ENCODE measurements at places on chromosomes 11 and 22. TPM values are rescaled to one million over a fixed set of nuclear protein-coding genes. Genes with fewer than 3 reads are reported as not detected.

GRCh38 chr11:12241401-12241800 lies 131.0 kb downstream of the MICAL2 start:
- no peak for DNase-seq
- H3K27me3 ChIP-seq, result no peaks in the 10 kb centered on the region
- H3K4me3 ChIP-seq, result no peak overlapping the region
- H3K4me1 ChIP-seq, result peaks cover 24% of the 10 kb centered on the region

DNA sequence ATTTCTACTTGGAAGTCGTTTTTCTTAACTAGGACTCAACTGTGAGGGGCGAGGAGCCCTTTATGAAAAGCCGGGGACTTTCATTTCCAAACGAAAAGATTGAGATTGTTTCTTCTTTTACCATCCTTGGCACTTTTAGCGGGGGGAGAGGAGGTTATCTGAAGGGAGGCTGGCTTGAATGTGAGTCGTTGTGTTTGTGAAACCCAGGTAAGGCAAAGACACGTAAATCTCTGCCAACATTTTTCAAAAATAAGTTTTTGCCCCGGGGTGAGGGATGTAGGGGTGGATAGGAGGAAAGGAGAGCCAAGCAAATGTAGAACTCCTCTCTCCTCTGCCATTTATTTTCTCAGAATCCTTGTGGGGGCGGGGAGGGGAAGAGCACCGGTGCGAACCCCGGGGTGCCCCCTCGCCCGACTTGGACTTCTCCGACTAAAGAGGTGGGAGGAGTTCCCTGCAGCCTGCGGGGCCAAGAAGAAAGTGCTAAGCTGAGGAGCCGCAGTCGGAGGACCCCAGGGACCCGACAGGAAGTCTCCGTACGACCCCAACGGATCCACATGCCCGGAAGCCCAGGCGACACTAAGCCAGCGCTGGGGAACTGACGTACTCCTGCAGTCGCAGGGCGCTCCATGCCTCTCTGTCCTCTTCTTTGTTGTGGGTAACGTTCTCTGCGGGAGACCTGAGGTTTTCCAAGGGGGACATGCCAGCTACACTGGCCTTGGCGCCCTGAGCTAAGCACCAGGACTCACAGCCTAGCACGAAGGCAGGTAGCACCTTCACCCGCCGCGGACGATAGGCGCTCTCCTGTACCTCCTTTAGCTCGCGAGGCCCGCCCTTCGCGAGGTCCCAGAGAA lies 2.4 kb upstream of the WT1 start:
- H3K4me1 ChIP-seq, result peaks cover 44% of the 10 kb centered on the region
- H3K4me3 ChIP-seq, result peak overlapping the region; percentile 24
- peaks cover 78% of the 10 kb centered on the region for H3K27me3 ChIP-seq
- H3K36me3 ChIP-seq, result no peaks in the 10 kb centered on the region

GRCh38 chr22:26665813-26666231 lies 8.4 kb downstream of the MIAT start:
- H3K36me3 ChIP-seq, result peaks cover 20% of the 10 kb centered on the region
- no peak for DNase-seq
- H3K27me3 ChIP-seq, result no peaks in the 10 kb centered on the region
- H3K4me1 ChIP-seq, result peaks cover 62% of the 10 kb centered on the region
- H3K4me3 ChIP-seq, result peak overlapping the region; percentile 43

Gene KRTAP5-5
- total RNA-seq, result not detected

GRCh38 chr11:103649401-103649895 lies 387.0 kb upstream of the DDI1 start:
- H3K4me1 ChIP-seq, result no peaks in the 10 kb centered on the region
- H3K27ac ChIP-seq, result no peak overlapping the region
- H3K4me3 ChIP-seq, result no peak overlapping the region
- H3K36me3 ChIP-seq, result no peaks in the 10 kb centered on the region
- H3K27me3 ChIP-seq, result no peaks in the 10 kb centered on the region

DNA sequence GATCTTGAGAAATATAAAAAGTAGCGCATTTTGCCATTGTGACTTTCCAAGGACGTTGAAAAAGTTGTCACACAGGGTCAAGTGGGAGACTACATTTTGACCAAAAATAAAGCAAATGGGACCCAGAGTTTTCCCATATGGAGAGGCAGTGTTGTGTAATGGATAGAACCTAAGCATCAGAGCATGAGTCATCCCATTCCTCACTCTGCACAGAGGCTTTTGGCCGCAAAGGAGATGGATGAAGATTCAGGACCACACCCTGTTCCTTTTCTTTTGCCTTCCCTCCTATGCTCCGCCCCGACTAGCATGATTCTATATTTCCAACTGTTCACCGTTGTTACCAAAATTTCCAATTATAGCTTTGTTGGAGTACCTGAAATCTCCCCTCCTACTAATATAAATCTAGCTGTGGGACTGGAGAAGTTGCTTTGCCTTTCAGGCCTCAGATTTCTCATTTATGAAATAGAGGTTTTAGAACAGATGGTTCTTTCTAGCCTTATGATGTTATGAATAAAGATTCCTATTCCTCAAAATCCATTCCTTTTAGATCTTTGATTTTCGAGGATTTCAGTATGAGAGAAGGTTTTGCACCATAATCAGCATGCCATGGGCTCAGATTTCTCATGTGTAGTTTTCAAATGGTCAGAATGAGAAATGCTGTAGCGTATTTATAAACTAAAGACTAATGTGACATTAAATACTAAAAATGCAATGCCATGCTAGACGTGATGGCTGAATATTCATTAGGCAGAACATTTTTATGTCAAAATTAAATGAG lies 921.9 kb upstream of the TENM4 start:
- H3K27me3 ChIP-seq, result no peaks in the 10 kb centered on the region
- H3K27ac ChIP-seq, result no peak overlapping the region
- no peaks in the 10 kb centered on the region for H3K36me3 ChIP-seq
- H3K4me3 ChIP-seq, result no peak overlapping the region
- no peak for DNase-seq

Gene SYT9
- not detected for total RNA-seq

Gene KDM4D
- 1.4 TPM for total RNA-seq

DNA sequence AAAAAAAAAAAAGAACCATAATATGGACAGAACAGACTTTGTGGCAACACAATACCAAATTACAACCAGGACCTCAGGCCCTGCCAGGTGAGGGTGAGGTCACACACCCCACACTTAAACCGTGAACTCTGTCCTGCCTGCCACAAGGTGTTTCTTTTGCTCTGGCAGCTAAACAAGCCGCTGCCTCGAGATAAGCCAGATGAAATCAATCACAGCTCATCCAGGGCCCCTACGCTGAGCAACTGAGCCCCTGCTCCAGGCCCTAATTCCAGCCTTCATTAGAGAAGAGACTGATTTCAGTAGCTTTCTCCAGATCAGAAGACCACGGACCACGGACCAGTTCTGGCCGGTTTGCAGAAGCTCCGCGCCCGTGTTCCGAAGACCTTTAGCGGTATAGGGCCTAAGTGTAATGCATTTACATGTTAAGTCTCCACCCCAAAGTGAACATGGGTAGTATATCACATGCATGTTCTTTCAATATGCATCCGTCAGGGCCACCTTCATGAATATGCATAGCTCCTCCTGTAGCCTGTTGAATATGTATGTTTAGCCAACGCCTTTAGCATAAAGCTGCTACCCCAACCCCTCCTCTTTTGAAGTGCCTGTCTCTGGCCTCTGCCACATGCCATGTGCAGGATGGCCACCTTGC lies 14.8 kb upstream of the RAC2 start:
- H3K4me1 ChIP-seq, result peaks cover 33% of the 10 kb centered on the region
- no peaks in the 10 kb centered on the region for H3K36me3 ChIP-seq
- no peaks in the 10 kb centered on the region for H3K27me3 ChIP-seq
- DNase-seq, result no peak
- no peak overlapping the region for H3K27ac ChIP-seq
- no peak overlapping the region for H3K4me3 ChIP-seq

Gene NNMT
- total RNA-seq, result not detected

GRCh38 chr11:58830673-58831301 lies 13.7 kb downstream of the GLYATL2 start:
- no peak overlapping the region for H3K27ac ChIP-seq
- no peaks in the 10 kb centered on the region for H3K36me3 ChIP-seq
- no peak overlapping the region for H3K4me3 ChIP-seq
- H3K27me3 ChIP-seq, result peaks cover 9% of the 10 kb centered on the region

DNA sequence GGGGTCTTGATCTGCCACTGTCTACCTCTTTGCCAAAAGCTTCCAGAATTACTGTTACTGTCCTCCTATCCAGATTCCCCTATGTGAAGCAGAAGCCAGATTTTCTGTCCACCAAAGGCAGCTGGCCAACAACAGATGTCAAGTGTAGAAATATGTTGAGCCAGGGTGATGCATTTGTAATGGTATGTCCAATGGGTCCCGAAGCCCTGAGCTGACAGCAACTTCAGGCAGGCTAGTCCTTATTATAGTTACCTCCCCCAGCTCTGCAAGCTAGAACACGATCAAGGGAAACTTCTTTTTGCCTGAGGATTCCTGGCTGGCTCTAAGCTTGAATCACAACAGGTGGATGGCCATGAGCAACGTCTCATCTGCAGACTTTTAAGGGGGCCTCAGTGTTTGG lies 10.2 kb downstream of the PAMR1 start:
- no peak for DNase-seq
- H3K4me1 ChIP-seq, result no peaks in the 10 kb centered on the region
- H3K4me3 ChIP-seq, result no peak overlapping the region
- no peak overlapping the region for H3K27ac ChIP-seq
- H3K36me3 ChIP-seq, result no peaks in the 10 kb centered on the region
- H3K27me3 ChIP-seq, result peaks cover 13% of the 10 kb centered on the region

- H3K27ac ChIP-seq, result no peak overlapping the region
- peaks cover 5% of the 10 kb centered on the region for H3K27me3 ChIP-seq
- peaks cover 9% of the 10 kb centered on the region for H3K4me1 ChIP-seq
- no peak for DNase-seq
Measured at GRCh38 chr22:23536821-23537345, 43.2 kb downstream of the IGLL1 start.

DNA sequence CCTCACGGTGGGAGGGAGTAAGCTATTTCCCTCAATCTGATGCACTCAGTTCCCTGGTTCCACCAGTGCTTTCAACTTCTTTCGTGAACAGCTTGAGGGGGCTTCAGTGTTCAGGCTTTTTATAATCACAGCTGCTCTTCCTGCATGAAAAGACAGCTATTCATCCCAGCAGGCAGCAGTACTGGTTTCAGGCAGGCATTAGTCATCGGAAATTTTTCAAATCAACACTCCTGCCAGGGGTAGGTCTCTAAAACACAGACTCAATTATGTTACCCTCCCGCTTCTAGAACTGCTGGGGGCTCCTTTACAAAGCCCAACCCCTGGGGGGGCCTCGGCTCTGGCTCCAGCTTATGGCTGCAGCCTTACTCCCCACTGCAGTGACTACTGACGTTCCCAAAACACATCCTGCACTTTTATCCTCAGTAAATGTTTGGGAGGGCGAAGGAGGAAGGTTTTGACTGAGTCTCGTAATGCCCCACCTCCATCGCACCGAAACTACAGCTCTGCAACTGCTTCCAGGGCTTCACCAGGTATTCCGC lies 5.8 kb downstream of the POLDIP3 start:
- H3K36me3 ChIP-seq, result peaks cover 32% of the 10 kb centered on the region
- peak; percentile 25 for DNase-seq
- H3K27ac ChIP-seq, result peak overlapping the region; percentile 77
- H3K4me3 ChIP-seq, result no peak overlapping the region

- H3K36me3 ChIP-seq, result no peaks in the 10 kb centered on the region
- no peaks in the 10 kb centered on the region for H3K4me1 ChIP-seq
- H3K4me3 ChIP-seq, result no peak overlapping the region
- DNase-seq, result peak; percentile 49
- H3K27ac ChIP-seq, result no peak overlapping the region
Measured at GRCh38 chr11:45332276-45332934, 46.3 kb upstream of the SYT13 start.

Gene UBQLN3
- not detected for total RNA-seq

Gene PLEKHA7
- 5.3 TPM for total RNA-seq

- H3K27ac ChIP-seq, result no peak overlapping the region
- no peak overlapping the region for H3K4me3 ChIP-seq
- H3K27me3 ChIP-seq, result peaks cover 14% of the 10 kb centered on the region
- no peak for DNase-seq
Measured at GRCh38 chr22:27312966-27313855, 488.3 kb downstream of the MN1 start.
